ENCODE measurements at places on chromosomes 2 and 18.
A peak's percentile ranks its signal among the peaks of the same experiment; 100 is the strongest.

GRCh38 chr2:6308986-6309385, 556.7 kb downstream of the CMPK2 start:
- DNase-seq = no peak

DNA sequence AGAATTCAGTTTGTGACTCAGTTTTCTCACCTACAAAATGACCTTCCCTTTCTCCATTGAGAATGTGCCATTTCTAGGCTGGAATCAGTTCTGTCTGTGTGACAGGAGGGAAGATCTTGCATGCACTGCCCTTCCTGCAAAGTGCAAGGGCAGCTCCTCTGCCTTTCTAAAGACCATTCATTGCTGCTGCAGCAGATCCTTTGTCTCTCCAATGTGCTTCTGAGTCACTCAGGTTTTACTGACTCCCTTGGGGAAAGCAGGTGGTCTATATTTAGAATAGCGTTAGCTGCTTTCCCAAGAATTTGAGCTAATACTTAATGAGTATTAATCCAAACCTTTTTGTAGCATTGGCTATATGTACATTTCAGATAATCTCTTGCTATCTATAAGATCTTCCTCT, 62.5 kb downstream of the DAW1 start:
- DNase-seq = no peak

GRCh38 chr2:204453730-204454167, 91.5 kb upstream of the PARD3B start:
- DNase-seq = peak; percentile 25

DNA sequence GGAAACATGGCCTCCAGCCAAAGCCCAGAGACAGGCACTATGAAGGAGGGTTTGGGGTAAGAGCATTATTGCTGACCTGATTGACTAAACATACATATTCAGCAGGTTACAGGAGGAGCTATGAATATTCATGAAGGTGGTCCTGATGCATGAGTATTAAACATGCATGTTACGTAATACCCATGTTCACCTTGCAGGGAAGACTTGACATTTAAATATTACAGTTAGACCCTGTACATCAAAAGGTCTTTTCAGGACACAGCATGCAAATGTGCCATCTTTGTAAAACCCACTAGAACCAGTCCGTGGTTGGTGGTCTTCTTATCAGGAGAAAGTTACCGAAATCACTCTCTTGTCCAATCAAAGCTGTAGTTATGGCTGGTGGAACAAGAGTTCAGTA, 59.9 kb downstream of the XRCC5 start:
- no peak for DNase-seq

GRCh38 chr2:148928395-148928794, 53.4 kb downstream of the KIF5C start:
- no peak for DNase-seq

DNA sequence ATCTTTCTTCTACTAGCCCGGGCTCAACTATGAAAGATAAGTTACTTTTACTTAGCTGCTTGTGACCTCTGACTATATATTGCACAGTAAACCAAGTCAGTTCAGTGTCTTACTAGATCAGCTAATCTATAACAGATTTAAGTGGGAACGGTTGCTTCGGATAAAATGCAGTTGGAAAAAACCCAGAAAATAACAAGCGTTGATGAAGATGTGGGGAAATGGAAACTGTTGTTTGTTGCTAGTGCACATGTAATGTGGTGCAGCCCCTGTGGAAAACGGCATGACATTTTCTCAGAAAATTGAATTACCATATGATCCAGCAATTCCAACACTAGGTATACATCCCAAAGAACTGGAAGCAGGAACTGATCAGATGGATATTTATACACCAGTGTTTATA, 248.5 kb downstream of the PRKCE start:
- DNase-seq = no peak

DNA sequence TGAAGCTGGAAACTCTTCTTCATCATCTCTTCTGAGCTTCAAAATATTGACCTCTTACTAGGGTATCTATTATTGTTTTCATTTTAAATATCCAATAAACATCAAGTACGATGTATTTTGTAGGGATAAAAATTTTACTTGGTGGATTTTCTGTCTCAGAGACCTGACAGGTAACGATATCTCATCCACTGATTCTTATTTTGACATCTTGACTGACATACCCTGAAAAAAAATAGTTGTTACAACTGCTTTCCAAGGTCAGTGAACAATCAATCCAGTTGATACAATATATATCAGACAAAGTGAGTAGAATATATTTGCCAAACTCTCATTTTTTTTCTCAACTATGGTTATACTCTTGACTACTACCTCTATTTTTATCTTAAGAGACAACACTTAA, 963.7 kb upstream of the CDH2 start:
- no peak for DNase-seq

DNA sequence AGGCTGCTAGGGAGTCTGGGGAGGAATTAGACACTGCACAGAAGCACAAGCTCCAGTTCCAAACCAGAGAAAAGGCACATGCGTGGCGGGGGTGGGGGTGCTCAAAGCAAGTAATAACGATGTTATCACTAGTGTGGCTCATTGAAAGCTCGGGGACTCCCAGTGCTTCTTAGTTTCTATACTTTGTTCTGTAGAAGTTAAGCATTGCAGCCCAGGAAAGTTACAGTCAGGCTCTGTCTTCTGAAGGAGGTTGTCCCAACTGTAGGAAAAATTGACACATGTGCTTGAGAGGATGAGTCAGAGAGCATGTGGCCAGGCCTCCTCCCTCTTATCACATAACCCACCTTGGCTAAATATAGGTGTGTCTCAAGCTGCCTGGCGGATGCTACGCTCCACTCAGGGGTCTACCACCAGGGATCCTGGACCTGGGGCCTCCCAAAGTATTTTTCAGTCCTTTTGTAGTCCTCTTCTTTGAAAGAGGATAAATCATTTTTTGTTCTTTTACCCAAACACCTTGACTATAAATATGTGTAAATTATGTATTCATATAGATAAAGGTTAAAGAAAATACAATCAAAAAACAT, 3.8 kb downstream of the GALNT5 start:
- no peak for DNase-seq

GRCh38 chr2:155308367-155309009, 610.0 kb downstream of the KCNJ3 start:
- no peak for DNase-seq

GRCh38 chr2:177666408-177666807, 273.8 kb downstream of the AGPS start:
- DNase-seq = no peak

- DNase-seq = peak; percentile 75
Measured at GRCh38 chr2:74515981-74516633, 1.9 kb downstream of the TLX2 start.

GRCh38 chr2:1656961-1657841, 87.1 kb downstream of the PXDN start:
- DNase-seq = no peak

DNA sequence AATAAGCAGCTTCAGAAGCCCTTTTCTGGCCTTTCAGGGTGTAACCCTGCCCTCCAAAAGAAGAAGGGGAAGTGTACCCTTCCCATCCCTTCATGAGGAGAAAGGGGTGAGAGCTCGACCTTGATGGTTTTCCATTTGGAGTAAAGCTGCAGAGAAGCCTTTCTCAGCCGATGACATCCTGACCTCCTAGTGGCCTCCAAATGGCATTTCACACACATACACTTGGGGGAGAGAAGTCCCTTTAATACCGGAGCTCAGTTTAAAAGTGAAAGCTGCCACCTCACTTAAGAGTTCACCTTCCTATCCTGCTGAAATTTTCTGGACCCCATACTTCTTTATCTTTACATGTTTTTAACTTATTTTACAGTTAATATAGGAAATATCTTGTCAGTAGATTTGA, 716.7 kb downstream of the DCDC2C start:
- no peak for DNase-seq

GRCh38 chr2:181680937-181681811, 857 bp upstream of the NEUROD1 start:
- DNase-seq = no peak

DNA sequence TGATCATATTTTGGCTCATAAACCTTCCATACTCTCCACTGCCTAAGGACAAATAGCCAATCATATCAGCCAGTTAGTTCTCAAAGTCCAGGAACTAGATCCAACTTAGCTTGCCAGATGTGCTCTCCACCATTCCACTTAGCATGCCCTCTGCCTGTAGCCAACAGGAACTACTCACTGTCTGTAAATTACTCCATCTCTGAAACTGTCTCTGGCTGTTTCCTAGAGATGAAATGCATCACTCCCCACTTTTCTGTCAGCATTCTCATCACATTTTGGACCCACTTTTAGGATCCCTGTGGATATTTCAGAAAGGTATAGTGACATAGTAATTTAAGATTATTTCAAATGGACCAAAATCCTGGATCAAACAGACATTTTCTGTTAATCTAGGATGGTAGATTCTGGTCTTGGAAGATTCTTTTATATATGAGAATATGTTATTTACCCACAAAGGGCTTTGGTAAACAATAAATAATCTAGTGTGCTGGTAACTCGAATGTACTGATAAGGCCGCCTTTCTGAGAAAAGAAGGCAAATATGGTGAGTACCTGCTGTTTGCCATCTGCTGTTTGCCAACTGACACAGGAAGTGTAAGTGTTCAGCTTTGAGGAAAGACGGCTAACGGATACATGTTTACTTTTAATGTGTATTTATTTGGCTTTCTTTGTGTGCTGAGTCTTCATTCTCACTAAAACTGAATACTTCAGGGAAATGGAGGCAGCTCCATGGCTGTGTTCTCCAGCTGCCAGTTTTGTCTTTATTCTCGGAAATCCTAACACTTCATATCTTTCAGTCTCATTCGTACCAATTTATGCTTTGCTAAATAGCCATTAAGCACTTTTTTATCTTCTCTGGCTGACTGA, 79.5 kb downstream of the EVA1A start:
- DNase-seq = no peak

DNA sequence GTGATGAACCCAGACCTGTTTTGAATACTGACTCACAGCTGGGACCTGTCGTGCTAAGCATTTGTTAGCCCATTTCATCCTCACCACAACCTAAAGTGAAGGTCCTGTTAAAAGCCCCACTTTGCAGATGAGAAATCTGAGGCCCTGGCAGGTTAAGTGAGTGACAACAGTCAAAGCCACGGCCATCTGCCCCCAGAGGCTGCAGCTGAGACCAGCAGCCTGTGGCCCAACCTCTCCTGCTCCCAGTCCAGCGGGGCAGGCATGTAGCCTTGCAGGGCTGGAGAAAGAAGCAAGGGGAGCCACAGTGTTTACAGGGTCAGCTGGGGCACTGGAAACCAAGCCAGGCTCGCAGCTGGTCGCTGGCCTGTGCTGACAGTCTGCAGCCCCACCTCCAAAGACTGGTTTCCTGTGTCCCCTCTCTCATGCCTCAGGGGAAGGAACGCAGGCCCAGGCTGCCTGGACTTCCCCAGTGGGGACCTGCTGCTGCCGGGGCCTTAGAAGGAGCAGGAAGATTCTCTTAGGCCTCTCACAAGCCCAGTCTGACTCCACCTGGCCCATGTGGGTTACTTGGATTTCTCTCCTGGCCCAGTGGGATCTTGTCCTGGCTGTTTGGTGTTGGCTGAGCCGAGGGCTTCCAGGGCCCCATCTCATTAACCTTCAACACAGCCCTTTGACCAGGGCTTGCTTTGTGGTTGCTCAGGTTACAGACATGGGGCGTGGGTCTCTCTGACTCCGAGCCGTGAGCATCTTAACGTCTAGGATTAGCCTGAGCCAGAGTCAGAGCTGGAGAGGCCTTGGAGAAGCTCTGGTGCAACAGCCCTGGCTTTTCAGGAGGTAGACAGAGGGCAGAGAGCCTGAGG, 1.7 kb downstream of the INPP5D start:
- peak; percentile 74 for DNase-seq

- no peak for DNase-seq
Measured at GRCh38 chr2:193496786-193497185, 1302.1 kb upstream of the TMEFF2 start.

GRCh38 chr2:181005809-181006208, 25.4 kb downstream of the UBE2E3 start:
- no peak for DNase-seq

DNA sequence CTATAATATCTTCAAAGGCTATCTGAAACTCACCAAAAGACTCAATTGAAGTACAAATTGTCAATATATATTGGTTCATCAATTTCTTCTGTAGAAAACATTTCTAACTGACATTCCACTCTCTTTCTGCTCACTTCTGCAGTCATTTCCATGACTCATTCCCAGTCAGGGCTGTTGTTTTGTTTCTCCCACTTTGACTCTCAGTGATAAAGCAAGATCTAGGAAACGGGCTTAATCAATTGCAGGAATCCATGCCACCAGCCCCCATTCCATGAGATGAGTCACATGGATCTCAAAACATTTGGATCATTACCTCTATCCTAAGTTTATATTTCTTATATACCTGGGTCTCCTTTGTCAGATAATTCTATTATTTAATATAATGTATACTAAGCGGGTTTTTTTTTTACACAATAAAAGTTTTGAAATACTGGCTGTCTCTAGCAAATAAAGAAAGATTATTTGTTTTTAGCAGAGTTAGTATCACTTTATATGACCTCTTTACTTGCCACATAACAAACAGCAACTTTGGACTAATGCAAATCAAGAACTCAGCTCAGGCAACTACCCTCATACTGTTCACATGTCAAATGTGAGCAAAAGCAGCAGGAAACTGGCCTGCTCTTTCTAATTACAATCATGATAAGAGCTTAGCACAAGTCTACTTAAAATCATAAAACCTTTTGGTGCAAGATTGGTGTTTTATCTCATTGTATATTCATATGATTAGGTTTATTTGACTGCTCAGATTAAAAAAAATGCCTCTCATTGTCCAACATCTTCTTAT, 251.1 kb upstream of the PIK3C3 start:
- DNase-seq = no peak

All from left ventricle myocardium inferior (tissue), 1 donor.